ENCODE measurements at places on chromosomes 4 and X. TPM values are rescaled to one million over a fixed set of nuclear protein-coding genes. Genes with fewer than 3 reads are reported as not detected.
A peak's percentile ranks its signal among the peaks of the same experiment; 100 is the strongest.

- peaks cover 16% of the 10 kb centered on the region for H3K36me3 ChIP-seq
- DNase-seq, result no peak
- H3K27me3 ChIP-seq, result no peaks in the 10 kb centered on the region
- peak overlapping the region; percentile 20 for H3K27ac ChIP-seq
- H3K4me3 ChIP-seq, result no peak overlapping the region
These were observed 25.7 kb downstream of the ZFX start for GRCh38 chrX:24175276-24175675.

VCX3A gene
- not detected for total RNA-seq

NUP54 gene
- 76.2 TPM for total RNA-seq

GRCh38 chr4:996997-997374 lies 3.8 kb upstream of the SLC26A1 start:
- DNase-seq, result no peak
- H3K27me3 ChIP-seq, result peaks cover 34% of the 10 kb centered on the region
- no peak overlapping the region for H3K4me3 ChIP-seq
- H3K27ac ChIP-seq, result no peak overlapping the region

Data from activated naive CD8-positive, alpha-beta T cell treated with anti-CD3 and anti-CD28 coated beads for 36 hours (primary cell).